ENCODE measurements at places on chromosomes 13 and 19.

DNA sequence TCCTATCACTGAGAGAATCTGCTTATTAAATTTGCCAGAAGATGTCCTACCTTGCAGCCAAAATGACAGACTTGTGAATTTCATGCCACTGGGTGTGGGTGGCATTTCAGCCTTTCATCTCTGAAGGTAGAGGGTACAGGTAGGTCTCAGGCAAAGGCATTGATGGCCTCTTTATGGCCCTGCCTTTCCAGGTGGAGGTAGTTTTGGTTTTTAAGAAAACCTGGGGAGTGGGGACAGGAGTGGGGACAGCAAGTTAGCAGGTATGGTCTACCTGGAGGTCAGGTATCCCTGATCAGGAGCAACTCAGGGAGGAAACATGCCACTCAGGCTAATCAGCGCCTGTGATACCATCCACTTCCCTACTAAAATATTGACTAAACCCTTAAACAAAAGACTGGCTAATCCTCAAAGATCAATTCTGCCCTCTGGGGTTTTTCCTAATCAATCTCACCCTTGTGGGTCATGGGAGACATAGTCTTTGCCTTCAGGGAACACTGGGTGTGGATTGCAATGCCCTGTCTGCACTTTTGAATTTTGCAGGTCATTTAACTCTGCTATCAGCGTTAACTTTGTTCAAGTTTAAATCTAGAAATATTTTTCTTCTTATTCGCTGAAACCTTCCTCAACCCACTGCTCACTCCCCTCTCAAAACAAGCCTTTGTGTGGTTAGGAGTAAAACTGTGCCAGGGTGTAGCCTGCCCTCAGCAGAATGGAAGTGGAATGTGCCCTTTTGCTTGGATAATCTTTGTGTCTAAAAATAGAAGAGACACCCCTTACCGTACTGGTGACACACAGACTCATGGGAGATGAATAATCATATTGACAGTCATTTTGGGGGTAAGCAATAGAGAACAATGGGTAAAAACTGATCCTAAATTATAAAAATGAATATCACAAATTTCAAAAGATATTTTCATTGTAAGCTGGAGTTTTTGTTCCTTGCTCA lies 233.7 kb downstream of the COG6 start:
- ATAC-seq, result no peak

- no peak for ATAC-seq
These were observed 36.7 kb downstream of the CARD8 start for GRCh38 chr19:48218997-48219396.

- no peak for ATAC-seq
These were observed 2.3 kb downstream of the CEACAM18 start for GRCh38 chr19:51480590-51480989.

GRCh38 chr19:48842789-48843162 lies 6.5 kb upstream of the HSD17B14 start:
- ATAC-seq, result peak; percentile 44

GRCh38 chr19:39264306-39265290 lies 3.6 kb upstream of the IFNL2 start:
- no peak for ATAC-seq

DNA sequence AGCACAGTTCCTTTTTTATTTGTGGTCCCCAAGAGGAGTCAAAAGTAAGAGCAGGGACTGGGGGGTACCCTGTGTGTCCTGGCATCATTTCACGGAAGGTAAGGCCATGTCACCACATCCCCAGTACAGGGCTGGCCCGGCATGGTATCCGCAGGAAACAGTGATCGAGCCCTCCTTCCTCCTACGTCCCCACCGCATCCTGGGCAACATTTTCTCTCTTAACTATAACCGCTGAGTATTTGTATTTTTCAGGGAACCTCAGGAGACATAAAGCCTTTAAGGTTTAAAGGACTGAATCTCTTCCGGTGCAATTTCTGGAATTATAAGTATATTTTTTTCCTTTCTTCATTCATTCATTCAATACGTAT lies 13.6 kb upstream of the LATS2 start:
- peak; percentile 49 for ATAC-seq

DNA sequence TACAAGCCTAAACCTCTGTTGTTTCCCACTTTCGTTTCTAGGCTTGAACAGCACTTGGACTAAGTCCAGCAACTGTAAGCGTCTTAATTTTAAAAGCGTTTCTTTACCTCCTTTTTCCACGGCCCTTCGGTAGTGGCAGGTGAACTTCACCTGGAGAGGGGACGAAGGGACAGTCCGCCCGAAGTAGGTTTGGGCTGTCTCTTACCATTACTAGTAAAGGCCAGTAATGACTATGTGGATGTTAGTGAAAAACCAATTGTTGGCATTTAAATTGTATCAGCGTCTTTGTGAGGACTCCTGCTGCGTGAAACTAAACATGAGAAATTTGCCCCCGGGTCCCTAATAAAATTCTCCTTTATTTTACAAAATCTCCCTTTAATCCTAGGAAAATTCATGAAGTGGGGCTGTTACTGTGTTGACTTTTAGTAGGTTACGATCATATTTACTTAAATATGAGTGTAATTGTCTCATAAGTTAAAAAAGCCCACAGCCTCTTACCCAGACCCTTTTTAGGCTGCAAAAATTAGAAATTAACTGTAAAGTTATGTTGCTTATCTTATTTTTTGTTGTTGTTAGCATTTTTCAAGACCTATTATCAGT lies 983 bp downstream of the ITM2B start:
- ATAC-seq, result no peak

GRCh38 chr19:11486661-11487503 lies 6.0 kb upstream of the ELAVL3 start:
- ATAC-seq, result no peak

GRCh38 chr19:56120371-56121179 lies 520 bp downstream of the ZNF787 start:
- ATAC-seq, result peak; percentile 23

DNA sequence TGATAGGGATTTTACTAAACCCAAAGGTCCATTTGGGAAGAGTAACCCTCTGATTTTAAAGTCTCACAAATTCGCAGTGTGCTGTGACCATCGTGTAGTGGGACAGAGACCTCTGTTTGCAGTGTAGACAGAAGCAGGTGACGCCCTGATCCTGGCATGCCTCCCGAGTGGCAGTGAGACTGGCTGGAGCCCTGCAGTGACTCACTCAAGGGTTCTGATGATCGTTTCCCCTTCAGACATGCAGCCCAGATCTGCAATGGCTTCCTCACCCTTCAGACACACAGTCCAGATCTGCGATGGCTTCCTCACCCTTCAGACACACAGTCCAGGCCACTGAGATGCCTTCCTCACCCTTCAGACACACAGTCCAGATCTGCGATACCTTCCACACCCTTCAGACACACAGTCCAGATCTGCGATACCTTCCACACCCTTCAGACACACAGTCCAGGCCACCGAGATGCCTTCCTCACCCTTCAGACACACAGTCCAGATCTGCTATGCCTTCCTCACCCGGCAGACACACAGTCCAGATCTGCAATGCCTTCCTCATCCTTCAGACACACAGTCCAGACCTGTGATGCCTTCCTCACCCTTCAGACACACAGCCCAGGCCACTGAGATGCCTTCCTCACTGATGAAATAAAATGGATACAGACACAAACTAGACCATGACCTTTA lies 125.2 kb downstream of the ATP11A start:
- no peak for ATAC-seq

DNA sequence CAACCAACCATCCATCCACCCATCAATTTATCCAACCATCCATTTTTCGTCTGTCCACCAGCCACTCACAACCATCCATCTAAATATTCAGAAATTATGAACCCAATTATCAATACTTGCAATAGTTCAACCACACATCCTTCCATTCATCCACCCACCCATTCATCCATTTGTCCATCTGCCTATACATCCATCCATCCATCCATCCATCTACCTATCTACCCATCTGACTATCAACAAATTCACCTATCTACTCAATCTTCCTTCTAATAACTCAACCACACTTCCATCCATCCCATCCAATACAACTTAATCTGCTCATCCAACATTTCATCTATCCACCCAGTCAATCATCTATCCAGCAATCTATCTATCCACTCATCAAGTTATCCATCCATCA lies 46.3 kb downstream of the UNC13A start:
- ATAC-seq, result no peak

DNA sequence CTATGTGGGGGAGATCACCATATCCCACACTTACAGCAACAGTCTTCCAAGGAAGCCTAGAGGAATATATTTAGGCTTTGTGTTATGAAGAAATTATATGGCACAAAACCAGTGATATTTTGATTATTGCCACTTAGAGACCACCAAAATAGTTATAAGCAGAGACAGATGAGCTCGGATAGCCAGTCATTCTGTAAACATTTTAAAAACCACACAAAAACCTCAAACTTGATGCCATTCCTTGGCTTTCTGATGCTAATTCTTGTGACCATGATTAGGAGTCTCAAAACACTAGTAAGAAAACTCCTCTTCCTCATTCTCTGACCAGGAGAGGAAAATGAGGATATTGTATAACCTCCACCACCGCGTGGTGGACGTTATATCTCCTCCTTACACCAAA lies 496.4 kb downstream of the FOXO1 start:
- no peak for ATAC-seq

DNA sequence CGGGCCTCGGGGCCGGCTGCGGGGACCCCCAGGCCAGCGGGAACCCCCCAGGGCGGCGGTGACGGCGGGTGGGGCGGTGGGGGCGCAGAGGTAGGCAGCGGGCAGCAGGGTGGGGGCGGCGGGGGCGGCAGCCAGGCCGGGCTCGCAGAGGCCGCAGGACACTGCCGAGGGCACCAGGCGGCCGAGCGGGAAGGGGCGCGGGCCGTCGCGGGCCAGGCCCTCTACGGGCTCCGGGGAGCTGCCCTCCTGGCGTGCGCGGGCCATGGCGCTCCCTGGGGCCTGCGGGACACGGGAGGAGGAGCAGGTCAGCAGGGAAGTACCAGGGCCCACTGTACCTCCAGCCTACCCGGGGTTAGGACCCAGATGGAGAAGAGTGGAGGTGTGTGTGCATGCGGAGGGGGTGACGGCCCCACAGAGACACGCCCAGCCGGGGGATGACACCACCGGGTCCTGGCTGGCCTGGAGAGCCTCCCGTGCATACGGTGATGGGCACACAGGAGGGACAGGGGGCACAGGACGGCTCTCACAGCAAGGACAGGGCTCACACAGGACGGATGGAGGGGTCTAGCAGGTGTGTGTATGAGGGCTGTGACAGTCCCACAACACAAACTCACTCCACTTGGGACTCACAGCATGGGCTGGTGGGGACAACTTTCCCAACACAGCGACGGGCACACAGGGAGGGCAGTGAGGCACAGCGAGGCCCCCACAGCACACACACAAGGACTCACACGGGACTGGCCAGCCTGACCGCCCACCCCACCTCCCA lies 2.6 kb downstream of the BBC3 start:
- peak; percentile 4 for ATAC-seq

DNA sequence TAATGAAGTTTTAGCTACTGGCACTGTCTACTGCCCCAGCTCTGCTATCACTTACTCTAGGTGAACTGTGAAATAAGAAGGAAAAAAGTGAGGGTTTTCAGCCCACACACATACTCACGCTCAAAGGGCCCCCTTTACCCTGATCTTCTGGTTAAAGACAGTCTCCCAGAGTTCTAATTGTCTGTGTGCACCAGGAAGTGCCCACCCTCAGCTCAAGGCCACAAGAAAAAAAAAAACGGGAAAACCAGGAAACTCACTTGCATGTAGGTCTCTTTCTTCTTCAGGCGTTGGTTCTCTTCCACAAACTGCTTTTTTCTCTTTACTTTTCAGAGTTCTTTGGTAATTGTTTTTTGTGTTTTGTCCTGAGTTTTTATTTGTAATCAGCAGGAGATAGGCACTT lies 22.1 kb downstream of the RAP2A start:
- ATAC-seq, result no peak

- ATAC-seq, result no peak
These were observed 122.0 kb downstream of the UQCRFS1 start for GRCh38 chr19:29090783-29091526.

GRCh38 chr19:13985771-13986347 lies 20.3 kb downstream of the RFX1 start:
- no peak for ATAC-seq

GRCh38 chr19:41546386-41546789 lies 29.6 kb upstream of the CEACAM21 start:
- ATAC-seq, result no peak

- no peak for ATAC-seq
These were observed 1.5 kb upstream of the DAND5 start for GRCh38 chr19:12967907-12968306.

- no peak for ATAC-seq
These were observed 1.2 kb downstream of the PTPRS start for GRCh38 chr19:5339198-5339949.

- no peak for ATAC-seq
These were observed 3.0 kb downstream of the KCTD12 start for GRCh38 chr13:76883236-76883635.

- ATAC-seq, result no peak
These were observed 18.3 kb downstream of the PABPC3 start for GRCh38 chr13:25114220-25114619.

- ATAC-seq, result no peak
These were observed 13.7 kb downstream of the LILRA1 start for GRCh38 chr19:54606891-54607784.

DNA sequence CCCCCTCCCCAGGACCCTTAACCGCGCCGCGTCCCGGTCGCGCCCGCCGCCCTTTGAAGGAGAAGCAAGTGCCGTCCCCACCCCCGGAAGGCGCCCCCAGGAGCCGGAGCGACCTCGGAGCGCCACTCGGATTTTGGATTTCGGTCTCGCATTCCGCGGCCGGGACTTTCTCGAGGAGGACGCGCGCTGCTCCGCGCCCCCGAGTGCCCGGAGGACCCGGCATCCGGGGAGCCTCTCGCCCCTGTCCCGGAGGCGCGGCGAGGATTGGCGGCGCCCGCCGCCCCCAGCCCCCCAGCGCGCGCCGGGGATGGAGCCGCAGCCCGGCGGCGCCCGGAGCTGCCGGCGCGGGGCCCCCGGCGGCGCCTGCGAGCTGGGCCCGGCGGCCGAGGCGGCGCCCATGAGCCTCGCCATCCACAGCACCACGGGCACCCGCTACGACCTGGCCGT lies 1.6 kb downstream of the MIDN start:
- ATAC-seq, result no peak

DNA sequence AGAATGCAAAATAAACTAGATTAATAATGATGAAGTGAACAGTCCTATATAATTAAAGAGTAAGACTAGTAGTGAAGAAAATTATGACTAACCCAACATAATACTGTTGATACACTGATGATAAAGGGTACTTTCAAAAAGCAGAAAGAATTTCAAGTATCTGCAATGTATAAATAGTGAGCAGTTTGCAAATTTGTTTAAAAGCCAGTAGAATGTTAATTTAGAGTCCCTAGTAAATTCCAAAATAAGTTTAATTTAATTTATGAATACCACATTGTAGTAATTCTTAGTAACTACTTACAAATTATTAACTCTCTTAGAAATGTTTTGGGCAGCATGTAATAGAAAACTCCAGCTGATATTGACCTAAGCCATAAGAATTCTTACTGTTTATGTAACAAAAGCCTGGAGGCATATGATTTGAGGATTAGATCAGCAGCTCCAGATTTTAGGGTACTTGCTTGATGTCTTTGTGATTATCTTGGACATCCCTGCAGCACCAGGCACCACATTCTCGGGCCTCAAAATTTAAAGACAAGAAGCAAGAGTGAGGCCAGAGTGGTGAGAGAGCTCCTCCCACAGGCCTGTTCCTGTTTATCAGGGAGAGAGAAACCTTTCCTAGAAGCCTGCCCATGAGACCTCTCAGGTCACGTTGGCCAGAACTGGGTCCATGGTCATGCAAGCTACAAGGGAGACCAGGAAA lies 67.6 kb upstream of the TDRD3 start:
- ATAC-seq, result no peak

- ATAC-seq, result no peak
These were observed 3.0 kb downstream of the ZC3H4 start for GRCh38 chr19:47110521-47111005.

GRCh38 chr13:36101157-36101556 lies 30.0 kb downstream of the DCLK1 start:
- ATAC-seq, result no peak

GRCh38 chr13:109160887-109161669 lies 531.7 kb downstream of the MYO16 start:
- ATAC-seq, result no peak
